ENCODE measurements at places on chromosomes 2 and 18.

GRCh38 chr2:174577967-174578589, 19.5 kb downstream of the WIPF1 start:
- no peak for DNase-seq

DNA sequence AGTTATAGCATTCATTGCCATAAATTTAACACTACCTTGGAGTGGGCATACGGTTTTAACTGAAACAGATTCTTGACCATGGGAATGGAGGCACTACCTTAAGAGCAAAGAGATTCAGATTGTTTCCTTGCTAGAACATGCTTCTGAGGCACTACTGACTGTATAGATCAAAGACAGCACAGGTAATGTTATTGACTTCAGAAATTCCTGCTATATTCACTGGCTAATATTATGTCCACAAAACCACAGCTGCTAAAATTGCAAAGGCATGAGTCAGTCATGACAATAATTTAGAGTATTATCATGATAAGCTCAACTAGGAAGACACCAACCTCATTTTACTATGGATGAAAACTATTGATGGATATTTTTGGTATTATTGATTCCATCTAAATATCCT, 39.4 kb downstream of the SLC8A1 start:
- no peak for DNase-seq

GRCh38 chr2:112680666-112681101, 34.9 kb downstream of the SLC20A1 start:
- DNase-seq: no peak

DNA sequence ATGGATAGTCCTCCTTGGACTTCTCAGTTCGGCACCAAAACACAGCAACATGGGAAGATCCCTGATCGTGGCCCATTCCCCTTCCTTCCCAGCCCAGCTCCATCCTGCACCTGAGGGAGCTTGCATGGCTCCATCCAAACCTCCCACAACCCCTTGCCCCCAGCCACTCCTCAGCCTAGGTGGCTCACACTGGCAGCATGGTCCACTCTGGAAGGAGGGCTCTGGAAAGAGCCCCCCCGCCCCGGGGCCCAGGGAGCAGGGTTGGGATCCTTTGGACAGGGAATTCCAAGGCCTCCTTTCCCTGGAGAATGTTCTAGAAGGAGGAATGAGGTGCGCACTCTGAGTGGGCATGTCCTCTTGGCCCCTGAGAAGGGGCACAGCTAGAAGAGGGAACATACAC, 62.8 kb upstream of the ID2 start:
- no peak for DNase-seq

- DNase-seq: no peak
Measured at GRCh38 chr18:79356435-79356834, 39.3 kb upstream of the NFATC1 start.

- no peak for DNase-seq
Measured at GRCh38 chr18:28040716-28041115, 136.2 kb downstream of the CDH2 start.

GRCh38 chr18:37222354-37222998, 343.1 kb downstream of the CELF4 start:
- no peak for DNase-seq

DNA sequence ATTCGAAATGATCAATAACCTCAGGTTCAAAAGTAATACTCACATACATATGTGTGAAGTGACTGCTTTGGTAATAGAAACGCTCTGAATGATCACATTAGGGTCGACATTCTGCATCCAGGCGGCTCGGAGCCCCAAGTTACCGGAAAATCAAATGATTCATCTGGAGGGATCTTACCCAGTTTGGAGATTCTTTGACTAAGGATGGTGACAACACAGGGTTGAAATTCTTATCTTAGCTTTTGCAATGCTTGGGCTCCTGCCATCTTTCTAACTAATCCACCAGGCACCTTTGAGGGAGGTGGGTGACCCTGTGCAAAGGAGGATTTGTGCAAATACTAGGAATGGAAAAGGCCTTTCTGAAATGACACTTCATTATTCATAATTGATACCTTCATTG, 10.8 kb downstream of the GBX2 start:
- no peak for DNase-seq

- peak; percentile 46 for DNase-seq
Measured at GRCh38 chr2:231613663-231614558, 21.2 kb downstream of the TEX44 start.

DNA sequence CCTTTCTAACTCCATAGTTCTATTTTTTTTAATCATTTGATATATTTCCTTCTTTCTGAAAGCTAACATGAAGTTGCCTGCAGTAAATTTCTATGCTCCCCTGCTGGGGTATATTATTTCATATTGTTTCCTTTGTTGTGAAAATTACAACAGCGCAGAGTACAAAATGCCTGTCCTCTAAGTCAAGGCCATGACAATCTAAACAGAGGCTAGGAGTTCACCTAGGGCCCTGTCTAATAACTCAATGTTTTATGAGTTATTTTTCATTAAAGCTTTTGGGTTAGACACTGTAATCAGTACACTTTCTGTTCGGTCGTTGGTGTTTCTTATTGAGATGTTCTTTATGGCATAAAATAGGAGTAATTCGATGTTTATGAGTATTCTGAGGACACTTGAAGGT, 111.2 kb downstream of the OSR1 start:
- DNase-seq: no peak

DNA sequence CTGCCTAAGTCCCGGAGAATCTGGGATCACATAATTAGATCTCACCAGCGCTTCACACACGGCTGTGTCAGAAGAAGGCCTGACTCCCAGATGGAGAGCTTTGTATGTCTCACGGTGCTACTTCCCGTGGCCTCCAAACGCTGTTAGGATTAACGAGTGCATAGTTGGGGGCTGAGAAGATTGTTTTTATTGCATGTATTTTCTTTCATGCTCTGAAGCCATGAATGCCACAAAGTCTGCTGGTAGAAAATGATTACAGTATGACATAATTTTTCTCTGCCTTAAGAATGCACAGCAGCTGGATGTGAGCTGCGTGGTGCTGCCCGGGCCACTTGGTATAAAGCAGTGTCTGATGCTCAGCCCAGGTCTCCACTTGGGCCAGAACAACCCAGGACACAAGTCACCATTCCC, 166.5 kb downstream of the SEPTIN10 start:
- no peak for DNase-seq

- DNase-seq: no peak
Measured at GRCh38 chr2:137511526-137511925, 452.7 kb upstream of the HNMT start.

DNA sequence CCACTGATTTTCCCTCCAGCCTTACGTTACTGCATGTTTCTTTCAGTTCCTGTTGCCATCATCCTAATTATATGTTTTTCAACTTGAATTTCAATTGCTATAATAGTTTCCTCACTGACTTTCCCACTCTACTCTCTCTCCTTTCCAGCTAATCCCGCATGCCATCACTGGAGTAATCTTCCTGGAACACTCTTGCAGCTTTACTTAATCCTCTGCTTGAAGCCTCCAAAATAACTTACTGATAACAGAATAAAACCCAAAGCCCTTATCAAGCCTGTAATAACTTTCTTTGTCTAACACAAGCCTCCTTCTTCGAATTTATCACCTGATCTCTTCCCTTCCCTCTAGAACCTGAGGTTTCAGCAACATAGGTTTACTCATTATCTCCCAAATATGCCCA, 237.3 kb downstream of the LTBP1 start:
- no peak for DNase-seq

GRCh38 chr2:239445771-239446524, 45.1 kb upstream of the HDAC4 start:
- no peak for DNase-seq

GRCh38 chr2:128667391-128667790, 348.7 kb upstream of the HS6ST1 start:
- DNase-seq: no peak

- DNase-seq: no peak
Measured at GRCh38 chr2:216622526-216622925, 10.7 kb upstream of the IGFBP2 start.

- DNase-seq: no peak
Measured at GRCh38 chr18:25876330-25876948, 214.0 kb downstream of the SS18 start.

GRCh38 chr2:170330881-170331280, 152.9 kb downstream of the MYO3B start:
- no peak for DNase-seq

DNA sequence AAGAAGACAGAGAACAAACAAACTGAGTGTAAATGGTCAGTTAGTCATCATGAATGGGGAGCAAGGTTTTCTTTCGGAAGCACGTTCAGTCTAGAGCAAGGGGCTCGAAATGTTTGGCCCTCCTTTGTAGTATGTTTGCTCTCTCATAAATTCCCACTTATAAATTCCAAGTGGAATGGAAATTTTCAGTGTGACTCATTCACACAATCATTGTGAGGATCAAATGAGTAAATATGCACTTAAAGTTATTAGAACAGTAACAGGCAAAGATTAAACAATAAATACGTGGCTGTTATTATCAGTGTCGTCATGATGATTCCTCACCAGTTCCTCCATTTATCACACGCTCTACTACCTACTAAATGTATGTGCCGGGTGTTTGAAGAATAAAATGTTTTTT, 10.5 kb downstream of the CNGA3 start:
- DNase-seq: no peak

DNA sequence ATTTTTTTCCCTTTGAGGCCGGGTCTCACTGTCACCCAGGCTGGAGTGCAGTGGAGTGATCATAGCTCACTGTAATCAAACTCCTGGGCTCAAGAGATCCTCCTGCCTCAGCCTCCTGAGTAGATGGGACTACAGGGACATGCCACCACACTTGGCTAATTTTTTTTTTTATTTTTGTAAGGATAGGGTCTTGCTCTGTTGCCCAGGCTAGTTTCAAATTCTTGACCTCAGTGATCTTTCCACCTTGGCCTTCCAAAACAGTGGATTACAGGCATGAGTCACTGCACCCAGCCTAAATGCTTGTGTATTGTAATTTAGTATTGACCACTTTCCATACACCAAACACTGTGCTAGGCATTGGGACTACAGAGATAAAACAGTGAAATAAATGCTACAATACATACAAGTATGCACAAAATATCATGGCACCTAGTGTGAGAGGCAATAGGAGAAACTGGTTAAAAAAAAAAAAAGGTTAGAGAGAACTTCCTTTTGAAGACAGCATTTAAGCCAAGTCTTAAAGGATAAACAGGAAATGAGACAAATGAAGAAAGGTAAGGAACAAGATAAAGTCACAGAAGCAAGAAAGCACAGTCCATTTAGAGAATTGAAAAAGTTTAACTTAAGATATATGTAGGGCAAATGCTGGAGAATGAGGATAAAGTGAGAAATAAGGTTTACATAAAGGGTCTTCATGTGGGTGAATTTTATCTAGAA, 113.4 kb downstream of the GORASP2 start:
- no peak for DNase-seq

DNA sequence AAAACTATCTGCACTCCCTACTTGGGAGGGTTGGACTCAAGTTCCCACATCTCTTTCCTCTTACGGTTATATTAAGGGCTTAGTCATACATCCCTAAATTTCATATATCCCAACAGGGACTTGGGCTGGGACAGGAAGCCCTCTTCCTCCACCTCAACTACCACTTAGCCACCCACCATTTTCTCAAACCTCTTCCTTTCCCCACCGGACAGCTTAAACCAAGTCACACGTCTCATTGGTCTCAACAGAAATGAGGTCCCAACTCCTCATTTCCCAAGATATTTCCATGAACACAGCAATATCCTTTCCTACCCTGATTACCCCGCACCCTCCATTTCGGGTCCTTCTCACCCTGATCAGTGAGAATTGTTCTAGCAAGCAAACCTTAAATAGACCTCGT, 736 bp downstream of the ZSCAN30 start:
- DNase-seq: no peak

- DNase-seq: no peak
Measured at GRCh38 chr2:158619496-158619895, 162.7 kb downstream of the PKP4 start.

DNA sequence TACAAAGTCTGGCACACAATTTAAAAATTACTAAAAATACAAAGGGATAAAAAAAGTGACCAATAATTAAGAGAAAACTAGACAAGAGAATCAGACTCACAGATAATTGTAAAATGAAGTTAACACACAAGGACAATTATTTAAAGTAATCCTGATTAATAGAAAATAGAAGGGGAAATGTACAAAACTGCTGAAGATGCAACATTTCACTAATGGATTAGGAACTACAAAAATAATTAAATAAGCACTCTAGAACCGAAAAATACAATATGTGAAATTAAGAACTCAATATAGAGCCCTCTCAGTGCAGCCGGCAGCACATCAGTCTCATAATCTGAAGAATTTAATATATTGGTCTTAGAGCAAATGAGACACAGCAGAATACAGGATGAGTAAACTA, 24.6 kb downstream of the HYCC2 start:
- DNase-seq: no peak

DNA sequence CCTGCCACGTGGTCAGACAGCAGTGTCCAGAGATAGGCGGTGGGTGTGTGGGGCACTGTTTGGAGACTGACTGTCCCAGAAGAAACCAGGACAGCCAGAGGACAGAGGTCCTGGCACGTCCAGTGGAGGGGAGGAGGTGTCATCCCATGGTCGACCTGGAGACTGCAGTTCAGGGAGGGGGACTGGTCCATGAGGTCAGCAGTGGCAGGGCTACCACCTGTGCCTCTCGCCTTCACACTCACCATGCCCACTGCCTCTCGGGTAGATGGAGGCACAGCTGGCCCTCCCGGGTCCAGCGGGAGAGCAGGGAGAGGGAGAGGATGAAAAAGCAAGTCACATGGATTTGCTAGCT, 53.9 kb downstream of the INHBB start:
- DNase-seq: no peak

DNA sequence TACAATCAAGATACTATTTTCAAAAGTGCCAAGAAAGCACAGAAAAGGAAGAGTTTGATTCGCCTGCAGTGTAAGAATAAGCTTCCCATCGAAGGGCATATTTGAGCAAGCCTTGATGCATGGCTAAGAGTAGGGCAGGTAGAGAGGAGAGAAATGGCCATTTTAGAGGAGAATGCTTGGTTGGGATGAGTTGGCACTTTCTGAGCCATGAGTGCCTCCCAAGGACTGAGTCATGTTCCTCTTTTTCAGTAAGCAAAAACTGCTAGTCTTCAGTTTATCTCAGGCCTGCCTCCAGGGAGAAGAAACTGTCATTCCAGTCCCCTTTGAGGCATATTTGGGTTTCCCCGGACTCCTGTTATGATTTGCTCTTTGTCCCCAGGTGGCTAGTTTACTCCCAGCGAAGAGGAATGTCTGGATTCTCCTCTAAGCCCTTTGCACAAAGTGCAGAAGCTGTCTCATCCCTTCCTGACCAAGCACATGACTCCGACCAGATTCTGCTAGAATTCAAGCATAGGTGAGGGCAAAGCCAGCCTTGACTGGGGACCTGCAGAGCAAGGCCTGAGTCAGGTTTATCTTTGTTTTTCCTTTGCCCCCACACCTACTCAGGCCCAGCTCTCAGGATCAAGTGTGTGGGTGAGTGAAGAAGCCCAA, 115.2 kb downstream of the TTC32 start:
- DNase-seq: peak; percentile 9

- no peak for DNase-seq
Measured at GRCh38 chr2:205556357-205556756, 125.9 kb upstream of the NRP2 start.

DNA sequence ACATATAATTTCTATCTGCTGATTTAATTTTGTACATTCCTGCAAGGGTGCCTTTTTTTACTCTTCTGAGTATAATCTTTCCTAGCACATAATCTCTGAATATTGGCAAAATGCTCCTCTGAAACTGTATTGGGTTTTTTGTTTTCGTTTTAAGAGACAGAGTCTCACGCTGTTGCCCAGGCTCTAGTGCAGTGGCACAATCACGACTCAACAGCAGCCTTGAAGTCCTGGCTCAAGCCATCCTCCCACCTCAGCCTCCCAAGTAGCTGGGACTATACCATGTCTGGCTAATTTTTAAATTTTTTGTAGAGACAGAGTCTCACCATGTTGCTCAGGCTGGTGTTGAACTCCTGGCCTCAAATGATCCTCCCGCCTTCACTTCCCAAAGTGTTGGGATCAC, 104.9 kb downstream of the SPTBN1 start:
- no peak for DNase-seq

All from KG1 (cell line).